Effector memory CD8-positive, alpha-beta T cell (primary cell): ENCODE measurements at places on chromosomes 3 and 15.

- peak; percentile 33 for DNase-seq
Measured at GRCh38 chr3:123447749-123448517, 957 bp downstream of the ADCY5 start.

- no peak for DNase-seq
Measured at GRCh38 chr15:74306781-74307217, 60.6 kb downstream of the CYP11A1 start.

GRCh38 chr3:12983319-12983718, 89.9 kb downstream of the IQSEC1 start:
- DNase-seq = no peak

GRCh38 chr3:184315871-184316661, 1.7 kb downstream of the EIF4G1 start:
- DNase-seq = no peak

GRCh38 chr3:165642761-165643420, 194.3 kb downstream of the BCHE start:
- no peak for DNase-seq

DNA sequence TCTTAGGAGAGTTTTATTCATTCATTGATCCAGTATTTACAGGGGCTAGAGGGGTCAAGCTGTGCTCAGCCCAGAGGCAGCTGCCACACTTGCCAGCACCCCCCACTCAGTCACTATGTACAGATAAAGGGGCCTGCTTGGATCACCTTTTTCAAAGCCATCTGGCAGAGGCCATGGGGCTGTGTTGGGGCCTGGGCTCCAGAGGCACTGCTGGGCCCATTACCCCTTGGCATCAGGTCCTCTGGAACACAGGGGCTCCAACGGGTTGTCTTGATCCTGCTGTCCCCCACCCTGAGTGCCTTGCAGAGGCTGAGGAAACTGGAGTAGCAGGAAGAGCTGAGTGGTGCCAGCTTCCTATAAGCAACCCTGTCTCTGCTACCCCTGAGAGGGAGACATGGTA, 43.9 kb downstream of the SEMA3G start:
- no peak for DNase-seq

DNA sequence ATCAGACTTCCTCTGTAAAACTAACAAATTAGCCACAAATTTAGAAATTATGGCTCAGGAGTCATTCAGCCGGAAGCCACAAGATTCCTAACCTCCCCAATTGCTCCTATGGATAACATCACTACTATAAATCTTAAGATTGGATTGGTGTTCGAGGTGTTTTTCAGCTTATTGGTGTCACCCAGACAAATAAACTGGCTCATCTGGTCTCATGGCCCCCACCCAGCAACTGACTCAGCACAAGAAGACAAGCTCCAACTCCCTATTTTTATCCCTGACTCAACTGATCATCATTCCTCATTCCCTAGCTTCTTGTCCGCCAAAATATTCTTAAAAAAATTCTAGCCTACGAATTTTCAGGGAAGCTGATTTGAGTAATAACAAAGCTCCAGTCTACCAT, 135.1 kb upstream of the STRIT1 start:
- DNase-seq = no peak

- DNase-seq = no peak
Measured at GRCh38 chr15:82640672-82641071, 6.5 kb downstream of the CPEB1 start.

DNA sequence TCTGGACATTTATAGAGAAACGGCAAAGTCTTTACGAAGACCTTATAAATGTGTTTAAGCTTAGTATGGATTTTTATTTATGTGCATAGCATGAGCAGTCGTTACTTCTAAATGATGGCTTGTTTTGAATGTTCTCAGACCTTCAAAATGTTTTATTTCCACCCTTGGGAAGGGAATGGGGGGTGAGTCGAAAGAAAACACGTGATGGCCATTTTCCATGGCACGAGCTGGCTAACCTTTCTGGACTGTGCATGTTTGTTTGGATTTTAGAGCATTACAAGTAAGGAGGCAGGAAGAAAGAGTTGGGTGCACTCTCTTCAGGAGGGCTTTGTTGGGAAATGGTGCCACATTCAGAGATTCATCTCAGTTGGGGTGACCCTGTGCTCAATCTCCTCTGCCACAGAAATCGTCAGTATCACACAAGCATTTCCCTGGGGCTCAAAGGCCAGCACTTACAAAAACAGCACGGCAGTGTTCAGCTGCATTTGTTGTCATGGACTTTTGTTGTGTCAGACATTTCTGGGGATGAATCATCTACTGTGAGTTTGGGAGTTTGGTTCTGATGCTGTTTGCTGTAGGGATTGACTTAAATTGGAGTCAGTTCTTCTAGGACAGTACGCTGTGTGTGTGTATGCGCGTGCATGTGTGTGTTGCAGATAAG, 52.3 kb upstream of the ADAMTS9 start:
- no peak for DNase-seq

- no peak for DNase-seq
Measured at GRCh38 chr3:15660055-15660935, 58.8 kb downstream of the BTD start.

DNA sequence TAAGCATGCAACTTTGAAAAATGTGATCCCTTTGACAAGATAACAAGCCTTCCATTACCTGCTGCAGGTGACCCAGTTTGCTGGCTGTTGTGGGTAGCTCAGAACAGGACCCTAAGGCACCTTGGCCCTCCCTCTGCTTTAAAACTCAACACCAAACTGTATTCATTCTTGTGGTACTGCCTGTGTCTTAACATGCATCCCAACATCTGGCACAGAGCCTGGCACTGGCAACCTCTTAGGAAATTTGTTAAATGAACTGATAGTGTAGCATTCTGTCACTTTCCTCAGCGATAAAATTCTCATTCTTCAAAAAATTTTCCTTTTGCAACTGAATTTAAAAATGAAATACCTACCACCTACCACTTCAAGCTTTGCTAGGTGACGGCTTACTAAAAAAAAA, 287.3 kb upstream of the ADAMTS9 start:
- no peak for DNase-seq

- no peak for DNase-seq
Measured at GRCh38 chr15:33132722-33133345, 61.7 kb downstream of the FMN1 start.

- no peak for DNase-seq
Measured at GRCh38 chr3:10873415-10873814, 57.4 kb downstream of the SLC6A11 start.

GRCh38 chr15:35229085-35229484, 144.0 kb upstream of the NANOGP8 start:
- DNase-seq = no peak

DNA sequence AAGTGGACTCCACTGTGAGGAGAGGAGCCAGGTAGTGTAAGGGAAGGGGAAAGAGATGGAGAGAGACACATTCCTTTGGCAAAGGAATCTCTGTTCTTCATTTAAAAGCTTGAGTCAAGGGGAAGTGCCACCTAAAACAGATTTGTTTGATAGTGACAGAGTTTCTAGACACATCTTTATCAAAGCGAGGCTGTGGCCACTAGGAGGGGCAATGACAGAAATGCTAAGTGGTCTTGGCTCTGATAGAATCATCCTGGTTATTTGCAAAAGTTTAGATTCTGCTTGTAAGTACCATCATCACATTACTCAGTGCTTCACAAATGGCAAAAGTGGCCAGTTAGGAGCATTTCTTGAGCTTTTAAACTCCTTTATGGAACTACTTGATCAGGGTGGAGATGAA, 261.4 kb downstream of the CNTN3 start:
- DNase-seq = no peak

- DNase-seq = no peak
Measured at GRCh38 chr3:60384341-60384740, 866.9 kb downstream of the FHIT start.

DNA sequence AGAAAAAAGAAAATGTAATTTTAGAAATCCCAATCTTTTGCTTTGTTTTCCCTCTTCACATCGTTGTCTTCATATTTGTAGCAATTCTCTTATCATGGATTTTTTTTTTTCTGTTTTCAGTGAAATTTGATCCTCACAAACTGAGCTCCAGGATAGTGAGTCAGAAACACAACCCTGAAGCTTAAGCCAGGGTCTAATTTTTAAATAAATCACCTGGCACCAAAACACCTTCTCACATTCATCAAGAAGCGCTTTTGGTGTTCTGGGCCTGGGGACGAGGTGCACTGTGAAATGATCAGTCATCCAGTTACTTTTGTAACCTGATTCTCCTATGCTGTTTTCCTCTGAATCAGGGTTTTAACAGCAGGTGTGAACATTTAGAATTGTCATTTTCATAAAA, 87.7 kb downstream of the REC114 start:
- DNase-seq = no peak

DNA sequence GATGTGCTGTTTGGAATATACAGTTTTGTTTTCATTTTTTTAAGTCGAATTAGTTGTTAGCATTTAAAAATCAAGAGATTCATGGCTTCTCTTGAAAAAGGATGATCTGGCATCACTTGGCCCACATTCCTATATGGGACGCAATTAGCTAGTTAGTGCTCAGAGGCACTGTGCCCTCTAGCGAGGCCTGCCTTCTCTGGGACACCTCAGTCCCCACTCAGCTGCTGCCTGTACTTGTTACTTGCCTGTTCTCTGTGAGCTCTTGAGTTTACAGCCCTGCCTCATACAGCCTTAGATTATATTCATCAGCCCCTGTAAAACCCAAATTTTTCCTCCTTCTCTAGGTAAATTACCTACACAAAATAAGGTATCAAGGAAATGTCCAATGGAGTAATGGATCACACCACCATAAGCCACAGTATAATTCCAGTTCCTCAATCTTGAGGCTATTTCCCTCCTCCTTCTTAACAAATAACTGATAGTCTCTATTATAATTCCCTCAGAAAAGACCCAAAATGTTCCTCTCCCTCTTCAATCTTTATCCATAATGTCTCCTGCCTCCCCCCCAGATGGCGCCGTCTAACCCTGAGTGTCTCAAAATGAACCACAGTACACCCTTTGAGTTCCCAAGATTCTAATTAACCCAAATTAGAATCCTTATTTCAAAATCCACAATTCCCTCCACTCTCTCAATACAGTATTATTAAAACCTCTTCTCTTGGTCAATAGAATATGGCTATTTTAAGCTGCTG, 2.7 kb downstream of the ZMAT3 start:
- no peak for DNase-seq

DNA sequence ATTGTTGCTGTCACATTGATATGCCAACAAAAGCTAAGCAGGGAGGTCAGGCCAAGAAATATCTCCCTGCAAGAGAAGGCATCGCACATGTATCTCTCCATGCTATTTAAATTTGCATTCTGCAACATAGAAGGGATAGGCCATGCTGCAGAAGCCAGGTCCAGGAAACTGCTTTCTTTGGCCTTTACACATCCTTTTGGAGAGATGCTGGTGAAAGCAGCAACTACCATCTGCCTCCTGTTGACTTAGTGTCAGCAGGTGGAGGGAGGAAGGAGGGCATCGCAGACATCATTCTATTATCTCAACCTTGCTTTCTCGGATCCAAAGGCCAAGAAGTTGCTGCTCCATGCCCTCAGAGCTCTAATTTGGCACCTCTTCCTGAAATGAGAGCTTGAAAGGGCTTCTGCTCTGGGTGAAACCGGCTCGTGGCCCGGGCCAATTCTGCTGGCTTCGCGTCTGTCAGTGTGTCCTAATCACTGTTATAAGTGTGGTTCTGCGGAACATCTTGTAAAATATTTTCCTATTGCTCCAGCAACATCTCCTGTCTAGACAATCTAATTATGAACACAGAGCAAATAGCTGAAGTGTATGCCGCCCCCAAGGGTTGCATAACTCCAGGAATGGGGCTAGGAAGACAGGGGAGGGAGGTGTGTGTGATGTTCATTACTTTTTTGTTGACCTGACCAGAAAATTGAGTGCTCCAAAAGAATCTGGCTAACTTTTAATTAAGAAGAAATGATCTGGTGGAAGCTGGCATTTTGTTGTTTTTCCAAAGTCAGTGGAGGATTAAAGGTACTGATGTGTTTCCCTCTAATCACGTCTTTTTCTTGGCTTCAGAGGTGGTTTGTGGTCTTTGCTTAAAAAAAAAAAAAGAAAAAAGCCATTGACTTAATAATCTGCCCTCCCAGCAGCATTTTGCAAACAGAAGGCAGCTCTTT, 89.1 kb downstream of the TPRG1 start:
- DNase-seq = no peak

- DNase-seq = no peak
Measured at GRCh38 chr3:4742359-4742758, 236.9 kb upstream of the BHLHE40 start.

DNA sequence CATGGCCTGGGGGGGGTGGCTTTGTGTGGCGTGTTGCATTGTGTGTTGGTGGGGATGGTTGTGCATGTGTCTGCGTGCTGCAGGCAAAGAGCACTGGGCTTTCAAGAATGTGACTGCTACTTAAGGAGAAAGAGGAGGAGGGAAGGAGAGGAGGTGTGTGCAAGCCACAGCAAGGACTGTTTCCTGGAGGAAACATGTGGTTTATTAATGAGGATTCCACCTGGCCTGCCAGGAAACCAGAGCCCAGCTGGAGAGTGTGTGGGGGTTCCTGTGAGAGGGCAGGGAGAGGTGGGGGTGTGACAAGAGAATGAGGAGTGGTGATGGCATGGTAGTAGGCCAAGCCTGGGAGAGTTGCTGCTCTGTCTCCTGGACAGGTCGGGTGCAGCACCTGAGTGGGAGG, 258.1 kb upstream of the ROPN1 start:
- no peak for DNase-seq

DNA sequence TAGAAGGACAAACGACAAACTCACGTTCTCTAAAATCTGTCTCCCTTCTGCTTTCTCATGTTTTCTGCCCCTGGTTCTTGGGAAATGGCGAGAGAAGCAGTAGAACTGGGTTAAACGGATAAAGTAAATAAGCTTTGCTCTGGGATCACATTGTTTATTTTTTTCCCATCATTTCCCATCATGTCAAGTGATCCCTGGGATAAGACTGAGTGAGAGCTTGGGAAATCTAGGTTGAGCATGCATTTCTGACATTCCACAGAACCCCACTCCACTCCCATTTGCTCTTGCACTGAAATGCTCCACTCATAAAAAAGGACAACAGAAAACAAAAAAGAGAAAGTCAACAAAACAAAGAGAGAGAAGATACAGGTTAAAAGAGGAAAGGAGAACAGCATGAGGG, 69.1 kb downstream of the SEMA6D start:
- DNase-seq = no peak

GRCh38 chr15:85008474-85009260, 27.0 kb downstream of the PDE8A start:
- DNase-seq = no peak

DNA sequence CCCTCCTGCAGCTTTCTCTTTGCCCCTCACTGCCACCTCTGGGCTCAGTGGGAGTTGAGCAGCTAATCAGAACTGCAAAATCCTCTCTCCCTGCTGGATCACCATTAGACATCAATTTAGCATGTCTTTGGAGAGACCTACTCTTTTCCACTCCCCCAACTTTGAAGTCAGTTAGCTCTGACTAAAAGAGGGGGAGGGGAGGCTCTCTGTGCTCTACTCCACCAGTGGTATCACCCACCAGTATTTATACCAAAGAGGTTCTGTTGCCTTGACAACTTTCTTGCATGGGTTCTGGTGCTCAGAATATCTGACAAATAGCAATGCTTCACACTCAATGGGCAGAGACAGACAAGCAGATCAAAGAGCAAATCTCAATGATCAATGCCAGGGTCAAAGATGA, 146.2 kb upstream of the ROPN1 start:
- no peak for DNase-seq
